ENCODE measurements at places on chromosomes 3 and 15. TPM values are rescaled to one million over a fixed set of nuclear protein-coding genes. Genes with fewer than 3 reads are reported as not detected.

Gene LTK
- total RNA-seq: not detected

Gene PLSCR1
- total RNA-seq: 52.7 TPM

Gene CCRL2
- not detected for total RNA-seq

Gene SETD2
- 32.6 TPM for total RNA-seq

Gene NECTIN3
- 18.8 TPM for total RNA-seq

Gene ST3GAL6
- 0.15 TPM for total RNA-seq

Gene GOLGA8J
- 0.44 TPM for total RNA-seq

Gene CCDC9B
- 55.9 TPM for total RNA-seq

Gene SUCNR1
- total RNA-seq: not detected

Gene SI
- total RNA-seq: not detected

Gene MIX23
- 61.7 TPM for total RNA-seq

Gene CCDC54
- not detected for total RNA-seq

Gene SRGAP3
- total RNA-seq: 0.82 TPM

Gene ACKR2
- not detected for total RNA-seq

Gene EIF4G1
- total RNA-seq: 798 TPM

Gene MUC20
- not detected for total RNA-seq

Gene C3orf22
- not detected for total RNA-seq

Gene GPR87
- total RNA-seq: not detected

Gene PPP1R14D
- total RNA-seq: 0.64 TPM

Gene TIGIT
- total RNA-seq: not detected
